D341Med (cell line): ENCODE measurements at places on chromosomes 13 and 19.

DNA sequence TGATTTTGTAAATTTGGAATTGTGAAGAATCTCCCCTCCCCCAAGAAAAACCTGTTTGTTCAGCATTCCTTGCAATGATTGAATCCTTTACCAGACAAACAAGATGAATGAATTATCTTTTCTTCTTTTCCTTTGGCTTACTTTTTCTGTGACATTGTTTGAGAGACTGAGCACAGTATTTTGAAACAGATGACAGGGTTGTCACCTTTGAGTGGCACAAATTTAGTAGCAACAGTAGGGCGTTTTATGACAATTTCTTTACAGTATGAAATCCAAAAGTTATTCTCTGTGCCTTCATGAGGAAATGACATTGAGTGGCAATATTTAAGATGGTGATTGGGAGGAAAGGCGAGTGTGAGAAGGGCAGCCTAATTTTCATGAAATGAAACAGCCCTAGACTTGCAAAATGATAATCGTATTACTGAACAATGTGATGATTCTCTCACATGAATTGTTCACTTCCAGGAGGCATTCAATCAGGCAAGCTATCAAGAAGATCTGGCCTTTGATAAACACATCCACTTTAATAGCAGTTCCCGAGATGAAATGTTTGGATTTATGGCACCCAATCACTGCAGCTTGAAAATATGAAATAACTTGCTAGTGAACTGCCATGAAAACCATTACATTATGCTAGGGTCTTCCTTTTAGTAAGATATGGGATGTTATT lies 68.6 kb upstream of the SCEL start:
- DNase-seq, result no peak

DNA sequence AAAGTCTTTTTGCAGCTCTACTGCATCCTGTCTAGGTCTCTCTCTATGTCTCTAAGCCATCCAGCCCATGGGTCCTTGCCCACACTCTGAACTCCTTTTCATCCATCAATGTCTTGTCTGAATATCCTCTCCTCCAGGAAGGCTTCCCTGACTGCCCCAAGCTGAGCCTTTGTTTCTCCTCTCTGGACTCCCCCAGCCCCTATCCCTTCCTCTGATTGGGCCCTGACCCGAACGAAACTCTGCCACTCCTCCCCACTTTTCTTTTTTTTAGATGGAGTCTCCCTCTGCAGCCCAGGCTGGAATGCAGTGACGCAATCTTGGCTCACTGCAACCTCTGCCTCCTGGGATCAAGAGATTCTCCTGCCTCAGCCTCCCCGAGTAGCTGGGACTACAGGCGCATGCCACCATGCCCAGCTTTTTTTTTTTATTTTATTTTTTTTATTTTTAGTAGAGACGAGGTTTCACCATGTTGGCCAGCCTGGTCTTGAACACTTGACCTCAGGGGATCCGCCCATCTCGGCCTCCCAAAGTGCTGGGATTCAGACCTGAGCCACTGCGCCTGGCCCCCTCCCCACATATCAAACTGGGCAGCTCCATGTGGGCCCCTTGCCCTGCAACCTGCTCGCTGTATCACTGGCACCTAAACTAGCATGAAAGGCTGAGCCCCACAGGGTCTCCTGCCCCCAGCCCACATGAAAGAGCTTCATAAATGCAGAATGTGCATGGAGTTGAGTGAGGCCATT lies 870 bp upstream of the UNC13A start:
- no peak for DNase-seq

DNA sequence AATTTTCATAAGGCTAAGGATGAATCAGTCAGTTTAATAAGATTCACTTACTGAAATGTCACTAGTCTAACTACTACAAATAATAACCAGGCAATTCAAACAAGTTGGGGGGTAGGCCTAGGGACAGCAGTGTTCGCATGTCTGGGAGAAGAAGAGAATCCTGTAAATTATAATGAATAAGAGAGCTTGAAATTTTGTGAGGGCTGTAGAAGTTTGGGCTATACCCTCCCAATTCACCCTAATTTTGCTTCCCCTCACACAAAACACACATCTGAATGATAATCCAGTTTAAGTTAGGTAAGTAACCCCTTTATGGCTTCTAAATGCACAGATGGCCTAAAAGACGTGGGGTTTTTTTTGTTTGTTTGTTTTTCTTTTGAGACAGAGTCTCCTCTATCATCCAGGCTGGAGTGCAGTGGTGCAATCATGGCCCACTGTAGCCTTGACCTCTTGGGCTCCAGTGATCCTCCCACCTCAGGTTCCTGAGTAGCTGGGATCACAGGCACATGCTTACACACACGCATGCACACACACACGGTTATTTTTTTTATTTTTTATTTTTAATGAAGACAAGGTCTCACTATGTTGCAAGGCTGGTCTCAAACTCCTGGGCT lies 69.9 kb downstream of the TBC1D4 start:
- no peak for DNase-seq

DNA sequence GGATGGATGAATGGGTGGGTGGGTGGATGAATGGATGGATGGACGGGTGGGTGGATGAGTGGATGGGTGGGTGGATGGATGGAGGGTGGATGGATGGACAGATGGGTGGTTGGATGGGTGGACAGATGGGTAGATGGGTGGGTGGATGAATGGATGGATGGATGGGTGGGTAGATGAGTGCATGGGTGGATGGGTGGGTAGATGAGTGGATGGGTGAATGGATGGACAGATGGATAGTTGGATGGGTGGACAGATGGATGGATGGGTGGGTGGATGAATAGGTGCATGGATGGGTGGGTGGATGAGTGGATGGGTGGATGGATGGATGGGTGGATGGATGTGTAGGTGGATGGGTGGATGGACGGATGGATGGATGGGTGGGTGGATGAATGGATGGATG lies 17.8 kb downstream of the SHC2 start:
- no peak for DNase-seq

- DNase-seq, result no peak
These were observed 49.9 kb downstream of the GNG7 start for GRCh38 chr19:2652504-2653099.

DNA sequence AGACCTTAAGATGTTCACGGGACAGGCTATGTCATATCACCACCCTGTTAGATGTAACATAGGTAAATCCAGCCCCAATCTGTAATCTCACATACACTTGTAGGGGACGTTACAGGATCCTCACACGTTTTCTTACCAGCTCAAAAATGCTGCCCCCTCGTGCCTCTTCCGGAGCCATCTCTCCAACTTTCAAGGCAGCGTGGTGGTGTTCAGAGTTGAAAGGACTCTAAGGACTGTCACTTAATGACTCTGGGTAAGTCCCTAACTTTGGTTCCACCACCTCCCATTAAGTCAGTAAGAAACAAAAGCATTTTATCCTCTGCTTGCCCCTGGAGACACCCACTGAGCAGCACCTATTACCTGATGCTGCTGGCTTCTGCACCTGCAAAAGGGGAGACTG lies 4.4 kb downstream of the MED26 start:
- DNase-seq, result no peak

DNA sequence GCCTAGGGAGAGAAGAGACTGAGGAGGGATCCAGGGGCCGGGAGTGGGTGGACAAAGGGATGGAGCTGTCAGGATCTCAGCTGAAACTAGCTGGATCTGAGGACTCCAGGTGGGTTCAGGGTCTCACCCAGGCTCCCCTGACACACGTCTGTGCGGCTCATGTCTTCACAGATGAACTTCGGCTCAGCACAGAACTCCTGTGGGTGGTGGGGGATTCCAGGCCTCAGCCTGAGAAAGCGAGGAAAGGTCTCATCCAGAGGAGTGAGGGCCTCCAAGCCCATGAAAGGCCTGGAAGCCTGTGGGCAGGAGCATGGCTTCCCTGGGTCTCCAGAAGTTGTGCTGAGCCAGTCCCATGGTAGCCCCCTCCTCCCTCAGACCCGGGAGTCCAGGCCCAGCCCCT lies 1.4 kb downstream of the CAPN12 start:
- DNase-seq, result peak; percentile 19

DNA sequence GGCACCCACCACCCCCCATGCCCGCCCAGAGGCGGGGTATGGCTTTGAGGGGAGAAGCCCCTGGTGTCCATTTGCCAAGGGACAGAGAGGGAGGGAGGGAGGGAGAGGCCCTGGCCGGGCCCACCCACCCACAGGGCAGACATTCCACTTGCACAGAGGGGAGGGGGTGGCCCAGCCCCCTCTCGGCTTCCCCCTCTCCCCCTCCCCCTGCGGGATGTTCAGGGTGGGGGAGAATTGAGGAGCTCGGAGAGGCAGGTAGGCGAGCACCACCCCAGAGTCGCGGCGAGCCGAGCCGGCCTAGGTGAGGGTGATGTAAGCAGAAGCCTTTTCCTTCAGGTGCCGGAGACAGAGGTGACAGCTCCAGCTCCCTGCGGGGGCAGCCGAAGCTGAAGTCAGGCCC lies 12.3 kb downstream of the DPF1 start:
- no peak for DNase-seq

DNA sequence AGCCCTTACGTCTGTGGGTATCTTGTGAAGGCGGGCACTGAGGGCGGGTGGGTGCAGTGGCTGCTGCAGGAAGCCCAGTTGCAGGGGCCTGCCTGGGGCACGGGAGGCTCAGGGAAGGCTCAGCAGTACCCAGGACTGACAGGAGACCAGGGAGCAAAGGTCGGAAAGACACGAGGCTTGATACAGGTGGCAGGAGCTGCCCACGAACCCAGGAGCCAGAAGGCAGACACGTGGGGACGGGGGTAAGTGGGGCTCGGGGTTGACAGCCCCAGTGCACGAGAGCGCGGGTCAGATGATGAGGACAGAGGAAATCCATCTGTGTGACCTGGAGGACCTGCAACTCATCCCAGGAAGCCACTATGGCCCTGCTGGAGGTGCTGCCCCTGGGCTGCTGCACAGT lies 25.3 kb downstream of the ELAVL1 start:
- DNase-seq, result no peak

GRCh38 chr13:53822136-53822535 lies 793.5 kb downstream of the OLFM4 start:
- no peak for DNase-seq

DNA sequence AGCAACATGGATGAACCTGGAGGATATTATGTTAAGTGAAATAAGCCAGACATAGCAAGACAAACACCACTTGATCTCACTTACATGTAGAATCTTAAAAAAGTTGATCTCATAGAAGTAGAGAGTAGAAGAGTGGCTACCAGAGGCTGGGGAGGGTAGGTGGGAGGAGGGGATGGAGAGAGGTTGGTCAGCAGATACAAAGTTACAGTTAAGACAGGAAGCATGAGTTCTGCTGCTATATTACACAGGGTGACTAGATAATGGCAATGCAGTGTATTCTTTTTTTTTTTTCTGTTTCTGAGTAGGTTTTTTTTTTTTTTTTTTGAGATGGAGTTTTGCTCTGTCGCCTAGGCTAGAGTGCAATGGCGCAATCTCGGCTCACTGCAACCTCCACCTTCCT lies 15.2 kb upstream of the THSD1 start:
- no peak for DNase-seq

GRCh38 chr19:56474308-56474707 lies 2.8 kb downstream of the ZNF667 start:
- DNase-seq, result no peak

- no peak for DNase-seq
These were observed 42.9 kb downstream of the LRCH1 start for GRCh38 chr13:46595885-46596275.

DNA sequence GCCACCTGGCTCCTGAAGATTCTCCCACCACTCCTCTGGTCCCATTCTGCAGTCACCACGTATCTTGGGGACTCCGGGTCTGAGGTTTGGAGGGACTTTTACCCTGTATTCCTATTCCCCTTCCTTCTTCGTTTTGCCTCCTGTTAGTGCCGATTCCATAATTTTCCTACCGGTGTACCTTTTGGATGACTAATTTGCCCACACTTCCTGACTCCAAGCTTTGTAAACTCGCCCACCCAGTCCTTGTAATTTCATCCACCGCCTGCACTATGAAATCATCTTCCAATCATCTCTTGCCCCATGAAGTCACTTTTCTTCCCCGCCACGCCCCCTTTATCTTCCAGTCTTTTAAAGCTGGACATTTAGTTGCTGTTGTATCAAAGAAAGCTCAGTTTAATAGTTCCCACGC lies 572 bp downstream of the UCHL3 start:
- peak; percentile 38 for DNase-seq

DNA sequence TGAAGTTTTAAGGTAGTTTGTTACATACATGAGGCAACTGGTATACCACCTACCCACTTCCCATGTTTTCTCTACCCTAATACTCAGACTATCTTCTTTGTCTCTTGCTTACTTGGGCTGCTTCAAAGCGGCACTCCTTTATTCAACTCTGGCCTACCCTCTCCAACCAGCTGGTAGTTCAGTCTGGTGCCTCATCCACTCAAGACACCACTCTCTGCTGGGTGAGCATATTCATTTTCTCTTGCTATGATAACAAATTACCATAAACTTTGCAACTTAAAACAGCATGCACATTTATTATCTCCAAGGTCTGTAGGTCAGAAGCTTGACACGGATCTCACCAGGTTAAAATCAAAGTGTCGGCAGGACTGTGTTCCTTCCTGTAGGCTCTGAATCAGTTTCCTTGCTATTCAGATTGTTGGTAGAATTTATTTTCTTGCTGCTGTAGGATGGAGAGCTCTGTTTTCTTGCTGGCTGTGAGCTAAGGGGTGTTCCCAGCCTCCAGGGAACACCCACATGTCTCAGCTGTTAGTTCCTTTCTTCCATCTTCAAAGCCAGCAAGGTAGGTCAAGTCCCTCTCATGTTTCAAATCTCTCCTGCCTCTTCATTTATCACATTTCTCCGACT lies 666.0 kb downstream of the DIAPH3 start:
- no peak for DNase-seq

GRCh38 chr19:51071095-51071405 lies 6.2 kb upstream of the KLK13 start:
- no peak for DNase-seq

DNA sequence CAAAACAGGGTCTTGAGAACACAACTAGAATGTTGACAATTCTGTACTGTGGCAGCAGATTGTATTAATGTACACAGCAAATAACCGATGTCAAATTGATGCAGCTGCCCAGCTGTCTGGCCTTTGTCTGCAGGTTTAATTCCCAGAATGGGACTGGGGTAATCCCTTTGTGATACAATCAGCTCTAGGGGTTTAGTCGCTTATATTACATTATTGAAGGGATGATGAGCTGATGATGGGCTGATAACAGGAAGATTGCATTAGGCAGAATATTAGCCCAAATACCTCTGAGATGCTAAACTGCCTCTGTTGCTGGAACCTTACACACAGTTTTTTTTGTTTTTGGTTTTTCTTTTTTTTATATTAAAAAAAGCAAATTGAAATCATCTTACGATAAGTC lies 265.0 kb downstream of the RBM26 start:
- DNase-seq, result peak; percentile 43

GRCh38 chr13:99003851-99004471 lies 26.1 kb upstream of the DOCK9 start:
- DNase-seq, result no peak
